Right ventricle myocardium inferior (tissue), 1 donor: ENCODE measurements at places on chromosomes 3 and 15. TPM values are rescaled to one million over a fixed set of nuclear protein-coding genes. Genes with fewer than 3 reads are reported as not detected.

- DNase-seq, result no peak
Observed at GRCh38 chr3:72829701-72830100, 18.5 kb downstream of the SHQ1 start.

- no peak for DNase-seq
Observed at GRCh38 chr15:27360316-27360715, 389.3 kb downstream of the GABRG3 start.

DNA sequence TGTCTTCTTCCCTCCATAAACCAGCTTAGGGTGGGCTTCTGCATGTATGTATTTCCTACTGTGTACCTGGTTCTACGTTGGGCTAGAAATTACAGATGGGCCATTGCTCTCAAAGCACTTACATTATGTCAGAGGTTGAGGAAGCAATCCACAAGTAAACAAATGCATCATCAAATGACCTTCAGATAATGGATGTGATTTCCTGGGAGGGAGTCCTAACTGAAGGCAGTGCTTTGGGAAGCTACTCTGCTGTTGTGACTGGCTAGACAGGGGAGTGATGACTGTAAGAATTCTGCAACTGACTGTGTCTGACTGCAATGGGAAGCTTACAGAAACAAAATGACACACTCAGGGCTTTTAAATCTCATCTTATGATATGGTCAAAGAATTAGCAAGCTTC lies 71.0 kb upstream of the PRR23E start:
- no peak for DNase-seq

DNA sequence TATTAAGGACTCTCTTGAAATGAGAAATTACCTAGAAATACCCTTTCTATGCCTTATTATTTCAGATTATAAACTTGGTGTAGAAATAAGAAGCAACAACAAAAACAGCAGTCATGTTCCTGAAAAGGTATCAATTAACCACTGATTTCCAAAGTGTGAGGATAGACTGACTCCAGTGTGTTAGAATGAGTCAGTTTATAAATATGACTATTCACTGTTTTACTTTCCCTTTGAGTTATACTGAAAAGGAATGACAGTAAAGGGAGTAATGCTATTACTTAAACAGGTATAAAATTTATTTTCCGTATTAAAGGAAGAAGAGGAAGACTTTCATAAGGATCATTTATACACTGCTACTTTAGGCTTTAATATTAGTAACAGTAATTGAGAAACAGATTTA lies 12.9 kb downstream of the GMNC start:
- no peak for DNase-seq

DNA sequence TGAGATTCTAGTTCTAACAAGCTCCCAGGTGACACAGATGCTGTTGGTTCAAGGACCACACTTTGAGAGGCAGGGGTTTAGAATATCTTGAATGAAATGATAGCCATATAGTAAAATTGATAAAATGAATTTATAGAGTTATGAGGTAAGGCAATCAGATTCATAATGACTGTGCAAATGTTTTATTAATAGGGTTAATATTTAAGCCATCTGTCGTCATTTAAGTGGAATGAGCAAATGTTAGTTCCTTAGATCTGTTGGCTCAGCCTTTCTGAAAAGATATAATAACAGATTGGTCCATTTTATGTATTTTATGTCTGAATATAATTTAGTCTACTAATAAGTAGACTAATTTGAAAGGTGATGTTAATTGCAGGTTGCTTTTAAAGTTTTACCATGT lies 12.9 kb downstream of the REC114 start:
- DNase-seq, result no peak

DNA sequence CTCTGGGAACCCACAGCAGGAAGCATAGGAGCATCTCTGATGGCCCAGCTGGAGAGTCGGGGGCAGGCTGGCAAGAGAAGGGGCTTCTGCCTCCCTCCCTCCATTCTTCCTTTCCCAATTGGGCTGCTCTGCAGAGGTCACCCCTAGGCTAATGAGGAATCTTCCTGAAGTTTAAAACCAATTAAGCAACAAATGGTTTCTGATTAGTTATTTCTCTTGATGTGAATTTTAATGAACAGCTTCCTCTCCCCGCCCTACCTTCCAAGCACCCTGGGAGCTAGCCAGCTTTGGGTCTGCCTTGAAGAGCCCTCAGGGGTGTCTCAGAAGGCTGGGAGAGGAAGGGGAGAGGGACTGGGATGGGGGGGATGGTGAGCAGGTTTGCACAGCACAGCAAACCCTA lies 24.6 kb upstream of the HCN4 start:
- no peak for DNase-seq

GRCh38 chr3:64105816-64106215 lies 82.5 kb upstream of the PSMD6 start:
- DNase-seq, result no peak

- no peak for DNase-seq
Observed at GRCh38 chr3:67540198-67540894, 114.1 kb downstream of the SUCLG2 start.

DNA sequence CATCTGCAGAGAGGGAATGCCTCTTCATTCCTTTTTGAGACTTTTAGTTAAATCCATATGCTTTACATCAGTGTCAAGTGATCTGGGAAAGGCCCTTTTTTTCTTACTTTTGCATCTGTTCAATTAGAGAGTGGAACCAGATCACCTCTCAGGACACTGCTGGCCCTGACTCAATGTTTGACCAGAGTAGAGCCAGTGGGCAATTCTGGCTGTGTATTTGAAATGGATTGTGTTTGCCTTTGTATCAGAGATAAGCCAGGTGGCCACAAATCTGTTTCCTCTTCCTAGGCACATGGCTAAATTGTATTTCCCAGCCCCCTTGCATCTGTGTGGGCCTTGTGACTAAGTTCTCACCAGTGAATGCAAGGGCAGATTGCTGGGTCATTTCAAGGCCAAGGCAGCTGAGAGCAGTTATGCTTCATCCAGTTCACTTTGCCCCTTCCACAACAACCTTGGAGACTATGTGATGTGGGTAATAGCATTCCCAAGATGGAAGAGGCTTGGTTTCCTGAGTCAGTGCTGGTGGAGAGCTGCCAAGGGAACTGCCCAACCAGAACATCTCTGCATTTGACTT lies 75.6 kb upstream of the CACNA2D3 start:
- DNase-seq, result no peak

DNA sequence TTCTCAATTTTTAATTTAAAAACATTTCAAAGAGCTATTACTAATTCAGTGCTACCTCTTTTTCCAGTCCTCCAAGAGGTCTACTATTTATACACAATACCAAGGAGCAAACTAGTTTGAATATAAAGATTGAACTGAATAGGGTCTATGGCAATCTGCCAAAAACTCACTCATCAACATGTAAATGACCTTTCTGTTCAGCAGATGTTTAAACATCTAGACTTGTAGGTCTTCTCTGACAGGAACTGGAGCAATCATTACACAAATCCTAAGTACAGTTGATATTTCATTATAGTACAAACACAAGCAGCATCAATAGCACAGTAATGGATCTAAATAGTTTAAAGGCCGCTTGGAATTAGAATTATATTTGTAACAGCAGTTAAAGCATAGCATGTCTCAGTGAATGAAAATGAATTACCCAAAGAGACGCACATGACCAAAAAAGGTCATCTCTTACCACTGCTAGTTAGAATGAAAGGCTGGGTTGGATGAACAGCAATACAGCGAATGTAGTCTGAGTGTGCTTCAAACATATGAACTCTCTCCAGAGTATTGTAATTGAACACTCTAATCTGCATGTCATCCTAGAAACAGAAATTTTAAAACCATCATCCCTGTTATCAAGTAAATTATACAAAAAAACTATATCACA lies 10.7 kb downstream of the COPB2 start:
- no peak for DNase-seq

GRCh38 chr3:140051019-140051957 lies 116.3 kb downstream of the CLSTN2 start:
- no peak for DNase-seq

DNA sequence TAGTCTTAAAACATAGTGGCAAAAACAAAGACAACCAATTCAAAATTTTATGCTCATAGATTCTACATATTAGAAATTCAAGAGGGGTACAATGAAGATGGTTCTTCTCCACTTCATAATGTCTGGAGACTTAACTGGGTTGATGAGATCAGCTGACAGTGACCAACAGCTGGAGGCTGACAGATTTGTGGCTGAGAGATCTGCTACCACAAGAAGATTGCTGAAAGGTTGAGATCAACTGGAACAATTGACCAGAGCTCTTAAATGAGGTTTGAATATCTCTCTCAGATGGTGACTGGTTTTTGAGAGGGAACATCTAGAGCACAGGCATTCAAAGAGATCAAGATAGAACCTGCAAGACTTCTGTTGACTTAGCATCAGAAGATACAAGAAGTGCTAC lies 254.1 kb upstream of the ARPP21 start:
- DNase-seq, result no peak

GRCh38 chr15:40495516-40495915 lies 24.7 kb downstream of the CHST14 start:
- no peak for DNase-seq

- no peak for DNase-seq
Observed at GRCh38 chr3:42456211-42456610, 45.8 kb upstream of the LYZL4 start.

DNA sequence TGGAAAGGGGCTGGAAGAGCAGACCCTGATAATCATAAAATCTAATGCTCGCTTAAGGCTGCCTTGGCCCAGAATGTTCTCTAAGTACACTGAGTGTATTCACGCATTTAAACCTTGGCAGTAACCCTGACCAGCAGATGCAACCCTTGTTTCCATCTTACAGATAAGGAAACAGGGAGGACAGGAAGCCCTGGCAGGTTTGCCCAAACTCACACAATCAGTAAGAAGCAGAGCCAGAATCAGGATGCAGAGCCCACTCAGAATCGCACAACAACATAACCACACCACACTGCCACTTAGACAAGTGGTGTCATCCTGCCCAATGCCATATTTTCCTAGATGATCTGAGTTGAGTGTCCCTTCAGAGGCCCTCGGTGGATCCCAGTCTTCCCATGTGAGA lies 214.5 kb upstream of the HES1 start:
- no peak for DNase-seq

- DNase-seq, result no peak
Observed at GRCh38 chr3:132332508-132332907, 15.3 kb downstream of the ACP3 start.

DNA sequence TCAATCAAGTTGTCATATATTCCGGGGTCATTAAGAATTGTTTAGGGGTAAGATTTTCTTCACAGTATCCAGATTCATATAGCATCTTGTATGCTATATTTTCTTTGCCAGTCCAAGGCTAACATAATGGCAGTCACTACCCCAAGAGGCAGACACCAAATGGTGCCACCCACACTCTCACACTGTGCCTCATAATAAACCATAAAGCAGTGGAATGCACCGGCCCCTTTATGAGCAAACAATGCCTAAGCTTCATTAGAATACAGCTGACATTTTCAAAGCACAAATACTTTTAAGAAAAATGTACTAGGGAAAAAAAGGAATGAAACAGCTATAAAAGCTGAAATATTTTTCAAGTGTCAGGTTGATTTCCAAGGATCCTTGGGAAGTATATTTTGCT lies 121.6 kb downstream of the TFDP2 start:
- no peak for DNase-seq

DNA sequence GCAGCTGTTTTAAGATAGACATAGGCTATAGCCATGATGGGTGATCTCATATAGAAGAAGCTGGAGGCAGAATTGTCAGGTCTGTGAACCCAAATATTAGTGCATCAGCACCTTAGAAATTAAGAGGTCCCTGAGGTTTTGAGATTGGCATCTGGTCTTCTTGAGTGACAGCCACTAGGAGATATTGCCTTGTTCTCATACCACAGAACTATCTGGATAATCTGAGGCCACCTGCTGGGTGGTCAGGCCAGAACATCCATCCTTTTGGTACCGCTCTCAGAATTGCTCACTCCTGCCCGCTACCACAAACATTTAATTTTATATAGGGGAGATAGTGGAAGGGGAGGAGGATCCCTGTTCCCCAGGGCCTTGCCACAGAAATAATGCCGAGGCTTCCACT lies 210.6 kb upstream of the ZPLD1 start:
- no peak for DNase-seq

DNA sequence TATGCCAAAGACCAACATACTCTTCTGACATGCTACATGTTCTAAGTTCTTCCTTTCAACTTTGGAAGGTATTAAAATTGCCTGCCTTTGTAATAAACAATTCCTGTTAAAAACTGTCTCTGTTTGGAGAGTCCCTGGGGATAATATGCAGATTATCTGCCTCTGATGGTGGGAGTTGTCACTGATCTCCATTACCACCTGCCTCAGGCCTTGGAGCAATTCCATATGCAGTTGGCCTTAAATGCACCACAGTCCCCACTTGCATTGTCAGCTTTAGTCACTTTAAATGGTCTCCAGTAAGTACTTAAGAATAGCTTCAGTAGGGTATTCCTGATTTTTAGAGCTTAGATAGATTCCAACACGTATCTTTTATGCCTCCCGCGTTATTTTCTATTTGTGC lies 121.1 kb upstream of the GOLIM4 start:
- no peak for DNase-seq

- DNase-seq, result no peak
Observed at GRCh38 chr15:77145370-77145769, 74.5 kb upstream of the TSPAN3 start.

GRCh38 chr3:127425505-127426443 lies 137.9 kb upstream of the PRR20G start:
- no peak for DNase-seq

DNA sequence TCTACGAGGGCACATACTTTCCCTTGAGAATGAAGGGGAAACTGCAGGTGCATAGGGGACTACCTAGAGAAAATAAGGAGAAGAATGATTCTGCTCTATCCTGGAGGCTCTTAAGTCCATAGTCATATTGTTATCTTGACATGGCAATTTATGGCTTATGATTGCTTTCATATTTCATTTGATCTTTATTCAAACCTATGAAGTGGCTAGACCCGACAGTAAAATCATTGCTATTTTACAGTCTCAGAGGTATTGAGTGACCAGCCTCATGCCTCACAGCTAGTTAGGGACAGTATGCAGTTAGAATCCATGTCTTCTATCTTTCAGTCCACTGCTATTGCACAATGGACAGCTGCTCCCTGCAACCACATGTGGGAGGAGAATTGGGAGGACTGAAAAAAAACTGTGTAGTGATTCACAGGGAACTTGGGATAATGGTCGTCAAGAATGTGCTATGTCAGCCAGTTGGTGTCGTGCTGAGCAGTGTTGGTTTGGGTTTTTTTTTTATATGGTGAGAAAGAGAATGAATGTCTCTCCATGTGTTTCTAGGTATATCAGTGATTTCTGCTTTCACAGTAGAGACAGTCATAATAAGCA lies 63.2 kb upstream of the SPPL2A start:
- no peak for DNase-seq

- no peak for DNase-seq
Observed at GRCh38 chr3:67361770-67362169, 292.6 kb downstream of the SUCLG2 start.

The ECE2 gene
- total RNA-seq, result not detected

The SLC6A1 gene
- total RNA-seq, result 0.57 TPM

The TJP1 gene
- 111 TPM for total RNA-seq

The NKIRAS1 gene
- 20.3 TPM for total RNA-seq

The CEP97 gene
- 7.3 TPM for total RNA-seq

The RASSF1 gene
- 14.7 TPM for total RNA-seq

The ACP3 gene
- total RNA-seq, result 2.0 TPM

The EFHB gene
- not detected for total RNA-seq

The IL16 gene
- total RNA-seq, result 3.7 TPM

The GOLGA8Q gene
- total RNA-seq, result 0.65 TPM

The GOLGA8K gene
- total RNA-seq, result not detected

The PLSCR4 gene
- total RNA-seq, result 20.3 TPM

The PDE12 gene
- total RNA-seq, result 10.3 TPM

The ZMYND10 gene
- total RNA-seq, result not detected

The PYDC2 gene
- total RNA-seq, result not detected

The GHRL gene
- total RNA-seq, result 0.30 TPM

The DAPK2 gene
- total RNA-seq, result 47.9 TPM

The MNS1 gene
- 1.0 TPM for total RNA-seq

The PATL2 gene
- total RNA-seq, result 3.3 TPM

The TEX9 gene
- total RNA-seq, result 0.46 TPM

The KIF23 gene
- total RNA-seq, result 1.5 TPM
